ENCODE measurements at places on chromosomes 4 and X.

GRCh38 chr4:101067383-101067782 lies 279.9 kb downstream of the PPP3CA start:
- DNase-seq: no peak

DNA sequence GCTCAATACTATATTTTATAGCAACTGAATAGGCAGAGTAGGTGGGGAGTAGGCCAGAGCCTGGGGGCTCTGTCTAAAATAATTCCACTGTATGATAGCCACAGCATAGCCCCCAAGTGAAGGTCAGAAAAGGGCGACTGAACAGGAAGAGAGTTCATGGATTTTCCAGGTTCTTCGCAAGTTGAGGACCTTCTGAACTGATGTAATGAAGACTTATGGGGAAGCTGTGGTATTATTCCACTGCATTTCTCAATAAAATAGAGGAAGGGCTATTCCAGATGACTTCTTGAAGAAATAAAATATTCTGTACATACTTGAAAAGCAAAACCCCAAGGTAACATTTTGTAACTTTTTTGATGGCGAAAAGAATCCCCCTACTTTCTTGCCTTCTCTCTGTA lies 231.4 kb upstream of the GPC4 start:
- no peak for DNase-seq

DNA sequence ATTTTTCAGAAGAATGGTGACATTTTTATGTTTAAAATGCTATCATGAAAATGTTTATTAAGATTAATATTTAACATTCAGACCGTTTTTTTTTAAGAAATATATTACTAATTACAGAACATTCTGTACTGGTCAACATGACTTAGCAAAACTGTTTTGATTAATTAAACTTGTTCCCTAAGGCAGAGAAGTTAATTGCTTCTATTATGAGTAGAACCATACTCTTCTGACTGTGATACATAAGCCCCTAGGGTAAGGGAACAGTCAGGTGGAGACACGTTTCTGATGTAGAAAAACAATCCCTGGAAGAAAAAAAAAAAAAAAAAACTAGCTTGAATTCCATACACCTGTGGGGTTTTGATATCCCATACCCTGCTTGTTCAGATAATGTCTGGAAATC lies 97.4 kb downstream of the GPM6A start:
- no peak for DNase-seq

- DNase-seq: no peak
Observed at GRCh38 chrX:68983004-68983857, 154.4 kb downstream of the EFNB1 start.
